Pancreas (tissue), 10 donors: ENCODE measurements at places on chromosomes 4 and X. TPM values are rescaled to one million over a fixed set of nuclear protein-coding genes. Genes with fewer than 3 reads are reported as not detected.

Gene BRS3
- not detected for total RNA-seq

Gene CDX4
- total RNA-seq, result not detected

- H3K27me3 ChIP-seq, result no peaks in the 10 kb centered on the region
- no peaks in the 10 kb centered on the region for H3K36me3 ChIP-seq
- no peaks in the 10 kb centered on the region for H3K4me1 ChIP-seq
- no peak overlapping the region for H3K4me3 ChIP-seq
Measured at GRCh38 chr4:56742080-56742871, 61.2 kb upstream of the HOPX start.

Gene KLF8
- total RNA-seq, result 1.7 TPM

DNA sequence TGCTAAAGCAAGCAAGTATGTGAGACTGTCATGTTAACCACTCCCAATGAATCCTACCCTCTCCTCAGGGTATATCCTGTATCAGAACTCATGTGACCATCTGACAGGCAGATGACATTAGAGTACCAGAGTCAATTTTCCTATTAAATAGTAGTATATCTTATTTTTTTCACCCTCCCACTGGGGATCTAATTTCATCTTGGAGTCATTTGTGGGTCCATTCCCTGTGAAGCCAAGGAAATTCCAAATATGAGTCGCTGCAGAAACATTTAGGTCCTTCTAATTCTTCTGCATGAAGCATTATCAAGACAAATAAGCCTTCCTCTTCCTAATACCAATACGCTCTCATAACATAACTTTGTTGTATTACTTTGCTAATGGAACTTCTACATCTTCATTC lies 52.2 kb upstream of the BLTP1 start:
- no peak overlapping the region for H3K4me3 ChIP-seq
- H3K36me3 ChIP-seq, result no peaks in the 10 kb centered on the region
- no peak overlapping the region for H3K27ac ChIP-seq
